NCI-H460 (cell line): ENCODE measurements at places on chromosomes 7 and 10.

DNA sequence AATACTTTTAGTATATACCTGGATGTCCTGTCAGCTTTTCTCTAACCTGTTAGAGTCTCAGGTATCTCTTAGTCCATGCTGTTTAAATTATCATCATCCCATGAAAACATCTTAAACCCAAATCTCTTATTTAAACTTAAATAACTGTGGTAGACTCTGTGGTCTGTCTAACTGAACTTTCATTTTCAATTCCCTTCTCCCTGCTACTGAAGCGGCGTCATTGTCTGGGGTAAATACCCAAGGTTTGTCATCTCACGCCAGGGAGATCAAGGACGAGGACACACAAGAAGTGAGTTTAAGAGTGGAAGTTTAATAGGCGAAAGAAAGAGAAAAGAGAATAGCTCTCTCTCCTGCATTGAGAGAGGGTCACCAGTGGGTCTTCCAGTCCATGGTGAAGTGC, 804.4 kb upstream of the CELF2 start:
- no peak for DNase-seq

GRCh38 chr7:26919906-26920493, 55.6 kb upstream of the SKAP2 start:
- no peak for DNase-seq

- DNase-seq: no peak
These were observed 74.0 kb downstream of the SEPTIN7 start for GRCh38 chr7:35874886-35875285.

GRCh38 chr7:55572378-55573233, at the start of gene VOPP1:
TSS of gene VOPP1 (minus strand) at chr7:55572502. CDS start at chr7:55572324, 178 bp downstream.
- peak; percentile 26 for DNase-seq

DNA sequence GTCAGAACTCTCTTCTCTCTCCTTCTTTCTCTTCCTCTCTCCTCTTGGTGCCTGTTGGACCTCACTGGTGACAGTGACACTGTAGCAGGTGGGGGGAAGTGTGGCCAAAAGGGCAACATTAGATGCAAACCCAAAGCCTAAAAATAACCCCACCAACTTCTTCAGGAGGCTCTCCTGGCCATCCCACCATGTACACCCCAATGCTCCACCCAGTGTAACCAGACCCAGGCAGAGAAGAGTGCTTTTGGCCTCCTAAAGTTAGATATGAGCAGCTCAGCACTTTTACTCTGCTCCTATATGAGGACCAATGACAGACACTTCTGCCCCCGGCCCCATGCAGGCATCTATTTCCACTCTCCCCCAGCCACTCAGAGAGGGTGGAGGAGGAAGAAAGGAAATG, 5.5 kb downstream of the MYOZ1 start:
- DNase-seq: no peak

DNA sequence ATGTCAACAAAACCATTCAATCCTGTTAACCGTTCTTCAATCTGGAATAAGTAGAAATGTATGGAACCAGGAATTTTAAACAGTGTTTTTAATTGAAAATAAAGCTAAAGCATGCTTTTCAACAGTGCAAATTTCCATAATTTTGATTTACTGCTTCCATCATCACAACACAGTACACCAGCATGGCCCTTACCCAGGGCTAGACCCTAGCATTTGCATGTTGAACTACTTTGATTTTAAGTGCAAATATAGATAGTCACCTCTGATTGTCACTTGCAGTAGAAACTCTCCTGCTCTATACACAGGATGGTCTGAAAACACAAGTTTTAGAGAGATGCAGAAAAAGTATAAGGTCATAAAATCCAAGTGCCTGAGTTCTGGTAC, 12.1 kb downstream of the SKIDA1 start:
- no peak for DNase-seq

DNA sequence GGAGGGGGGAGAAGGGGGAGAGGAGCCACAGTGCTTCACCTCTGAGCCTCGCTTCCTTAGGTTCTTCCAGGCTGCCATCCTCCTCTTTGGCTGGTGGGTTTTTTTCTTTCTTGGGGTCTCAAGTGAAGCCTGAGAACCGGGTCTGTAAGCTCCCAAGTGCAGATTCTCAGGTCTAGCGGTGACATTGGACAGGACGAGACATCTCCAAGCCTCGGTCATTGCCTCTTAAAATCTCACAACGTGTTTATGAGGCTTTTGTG, 817 bp upstream of the IL15RA start:
- DNase-seq: no peak
